Activated effector memory CD4-positive, alpha-beta T cell treated with anti-CD3 and anti-CD28 coated beads, Interleukin-2, amount 50 U/mL, for 16 hours (primary cell): ENCODE measurements at places on chromosomes 2 and 18.

DNA sequence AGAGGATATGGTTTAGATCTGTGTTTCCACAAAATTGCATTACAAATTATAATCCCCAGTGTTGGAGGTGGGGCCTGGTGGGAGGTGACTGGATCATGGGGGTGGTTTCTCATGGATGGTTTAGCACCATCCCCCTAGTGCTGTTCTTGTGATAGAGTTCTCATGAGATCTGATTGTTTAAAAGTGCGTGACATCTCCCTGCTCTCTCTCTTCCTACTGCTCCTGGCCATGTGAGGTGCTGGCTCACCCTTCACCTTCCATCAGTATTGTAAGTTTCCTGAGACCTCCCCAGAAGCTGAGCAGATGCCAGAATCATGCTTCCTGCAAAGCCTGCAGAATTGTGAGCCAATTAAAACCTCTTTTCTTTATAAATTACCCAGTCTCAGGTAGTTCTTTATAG, 33.1 kb downstream of the LHCGR start:
- no peak for DNase-seq

DNA sequence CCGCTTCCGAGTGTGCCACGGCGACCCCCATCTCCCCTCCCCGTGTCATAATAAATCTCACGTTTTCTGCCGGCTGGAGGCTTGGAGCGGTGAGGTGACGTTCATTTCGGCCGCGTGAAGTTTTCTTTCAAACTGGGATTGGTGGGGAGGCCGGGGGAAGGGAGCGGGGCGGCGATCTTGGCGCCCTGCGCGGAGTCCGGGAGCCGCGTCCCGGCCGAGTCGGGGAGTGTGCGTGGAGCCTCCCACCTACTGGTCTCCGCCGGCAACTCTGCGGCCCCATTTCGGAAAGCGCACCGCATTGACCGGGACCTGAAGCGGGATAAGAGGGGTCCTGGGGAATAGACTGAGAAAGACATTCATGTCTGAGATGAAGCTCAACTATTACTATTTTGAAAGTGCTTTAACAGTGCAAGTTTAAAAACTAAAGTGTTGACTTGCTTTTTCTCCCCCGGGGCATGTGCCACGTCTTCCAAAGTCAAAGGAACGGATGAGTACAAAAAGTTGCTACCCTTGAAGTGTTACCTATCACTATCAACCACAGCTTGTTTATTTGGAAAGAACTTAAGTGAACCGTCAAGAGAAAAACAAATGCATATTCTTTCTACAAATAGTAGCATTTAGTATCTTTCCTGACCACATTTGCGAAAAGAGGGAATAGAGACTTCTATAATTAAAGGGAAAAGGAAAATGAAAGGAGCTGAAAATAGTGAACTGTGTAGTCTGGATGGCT, 818 bp upstream of the IKZF2 start:
- DNase-seq: peak; percentile 78

DNA sequence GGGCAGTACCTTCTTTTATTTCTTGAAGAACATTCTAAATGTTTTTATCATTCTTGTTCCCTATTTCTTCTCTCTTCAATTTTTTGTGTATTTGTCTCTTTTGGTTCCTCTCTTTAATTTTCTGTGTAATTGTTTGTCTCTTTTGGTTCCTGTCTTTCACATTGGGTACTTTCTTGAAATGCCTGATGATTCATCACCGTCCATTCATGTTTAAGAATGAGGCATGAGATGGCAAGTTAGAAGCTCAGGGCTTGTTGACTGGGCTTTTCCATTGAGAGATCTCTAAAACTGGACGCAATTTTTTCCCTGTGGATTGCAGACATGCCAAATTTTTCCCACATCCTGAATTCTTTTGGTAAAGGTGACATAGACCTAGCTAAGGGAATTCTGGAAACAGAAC, 33.7 kb upstream of the IL1R2 start:
- no peak for DNase-seq

DNA sequence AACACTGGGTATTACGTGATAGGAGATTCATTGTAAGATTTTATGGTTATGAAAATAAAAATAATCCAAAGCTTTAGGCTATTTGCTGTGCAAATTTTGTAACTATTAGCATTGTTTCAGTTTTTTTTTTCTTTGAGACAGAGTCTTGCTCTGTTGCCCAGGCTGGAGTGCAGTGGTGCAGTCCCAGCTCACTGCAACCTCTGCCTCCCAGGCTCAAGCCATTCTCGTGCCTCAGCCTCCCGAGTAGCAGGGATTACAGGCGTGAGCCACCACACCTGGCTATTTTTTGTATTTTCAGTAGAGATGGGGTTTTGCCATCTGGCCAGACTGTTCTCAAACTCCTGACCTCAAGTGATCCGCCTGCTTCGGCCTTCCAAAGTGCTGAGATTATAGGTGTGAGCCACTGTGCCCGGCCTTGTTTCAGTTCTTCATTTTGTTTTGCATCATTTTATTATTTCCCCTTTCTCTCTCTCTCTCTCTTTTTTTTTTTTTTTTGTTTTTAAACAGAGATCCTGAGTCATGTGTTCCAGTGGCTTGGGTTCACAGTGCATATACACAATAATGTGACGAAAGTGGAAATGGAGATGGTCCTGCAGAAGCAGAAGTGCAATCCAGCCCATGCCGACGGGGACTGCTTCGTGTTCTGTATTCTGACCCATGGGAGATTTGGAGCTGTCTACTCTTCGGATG, 25.8 kb downstream of the CASP10 start:
- DNase-seq: no peak

DNA sequence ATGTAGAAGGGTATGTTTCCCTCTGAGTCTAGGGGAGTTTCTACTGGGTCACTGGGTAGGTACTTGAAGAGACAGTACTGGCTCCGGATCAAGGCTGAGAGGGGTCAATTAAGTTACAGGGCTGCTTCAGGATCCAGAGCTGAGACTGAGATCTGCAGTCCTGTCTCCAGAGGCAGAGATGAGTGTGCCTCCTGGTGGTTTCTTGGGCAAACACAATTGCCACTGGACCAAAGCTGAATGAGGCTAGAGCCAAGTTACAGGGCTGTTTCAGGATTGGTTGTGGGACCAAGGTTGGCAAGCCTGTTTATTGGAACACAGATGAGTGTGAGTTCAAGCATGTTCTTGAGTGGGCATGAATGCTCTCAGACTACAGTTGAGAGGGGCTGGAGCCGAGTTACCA, 157.9 kb downstream of the ADCYAP1 start:
- no peak for DNase-seq

GRCh38 chr2:48107326-48107925, 201.1 kb upstream of the FBXO11 start:
- no peak for DNase-seq

DNA sequence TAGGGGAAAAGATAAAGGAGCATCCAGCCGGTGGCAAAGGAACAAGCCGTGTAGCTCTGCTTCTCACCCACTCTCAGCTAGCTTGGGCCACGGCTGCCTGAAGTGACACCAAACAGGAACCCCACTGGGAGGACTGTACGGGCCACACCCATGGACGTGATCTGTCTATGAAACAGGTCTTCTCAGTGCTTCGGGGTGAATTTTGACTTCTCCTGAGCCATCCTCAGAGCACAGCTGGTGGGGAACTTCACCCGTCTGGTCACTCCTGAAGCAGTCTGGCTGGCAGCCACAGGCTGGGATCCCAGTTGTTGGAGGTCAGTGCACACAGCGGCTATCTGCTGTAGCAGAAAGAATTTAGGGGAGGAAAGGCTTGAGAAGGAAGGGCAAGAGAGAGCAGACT, 223.8 kb downstream of the FAM210A start:
- DNase-seq: no peak

DNA sequence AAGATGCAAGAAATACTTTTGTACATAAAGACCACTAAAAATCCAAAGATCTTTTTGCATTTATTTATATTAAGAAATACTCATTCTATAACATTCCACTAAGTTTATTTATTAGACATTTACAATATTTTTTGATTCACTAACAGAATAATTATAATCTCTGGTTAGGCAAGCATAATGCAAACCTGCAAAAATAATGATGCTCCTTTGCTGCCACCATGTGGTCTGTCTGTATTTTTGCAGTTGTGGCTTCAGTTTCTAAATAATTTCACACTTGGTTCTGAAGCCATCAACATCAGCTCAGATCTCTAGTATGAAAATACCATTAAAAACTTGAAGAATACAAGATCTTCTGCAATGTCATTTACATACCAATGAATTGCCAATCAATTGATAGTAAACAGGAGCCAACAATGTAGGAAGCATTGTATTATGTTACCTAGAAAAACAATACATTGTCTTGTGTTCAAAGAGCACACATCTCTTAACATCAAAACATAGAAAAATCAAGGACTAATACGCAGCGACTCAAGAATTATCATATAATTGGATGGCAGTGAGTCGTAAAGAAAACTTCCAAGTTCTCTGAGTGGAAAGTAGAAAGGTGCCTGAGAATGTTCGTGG, 28.8 kb upstream of the WDR75 start:
- DNase-seq: peak; percentile 66

GRCh38 chr18:26091047-26091630, 726 bp upstream of the SS18 start:
- DNase-seq: no peak

- DNase-seq: no peak
Measured at GRCh38 chr2:126568734-126569133, 87.2 kb upstream of the GYPC start.

DNA sequence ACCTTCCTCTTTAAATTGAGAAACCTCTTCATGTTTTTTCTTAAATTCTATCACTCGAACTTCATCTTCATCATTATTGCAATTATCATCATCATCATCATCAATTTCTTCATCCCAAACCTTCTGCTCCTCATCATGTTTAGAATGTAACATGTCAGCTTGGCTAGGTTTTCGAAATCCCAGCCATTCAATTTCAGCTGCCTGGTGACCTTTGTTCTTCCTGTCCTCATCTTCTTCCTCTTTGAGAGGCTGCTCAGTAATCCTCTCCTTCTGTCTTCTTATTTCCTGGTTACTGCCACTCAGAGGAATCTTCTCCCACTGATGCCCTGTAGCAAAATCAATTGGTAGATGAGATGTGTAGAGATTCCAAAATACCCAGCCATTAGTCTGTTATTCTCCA, 4.2 kb downstream of the ERMN start:
- DNase-seq: no peak

- DNase-seq: no peak
Measured at GRCh38 chr18:78156466-78156865, 823.2 kb upstream of the SALL3 start.
